ENCODE measurements at places on chromosomes 13 and 19.

GRCh38 chr13:73850104-73850873 lies 283.9 kb downstream of the KLF12 start:
- DNase-seq, result no peak

DNA sequence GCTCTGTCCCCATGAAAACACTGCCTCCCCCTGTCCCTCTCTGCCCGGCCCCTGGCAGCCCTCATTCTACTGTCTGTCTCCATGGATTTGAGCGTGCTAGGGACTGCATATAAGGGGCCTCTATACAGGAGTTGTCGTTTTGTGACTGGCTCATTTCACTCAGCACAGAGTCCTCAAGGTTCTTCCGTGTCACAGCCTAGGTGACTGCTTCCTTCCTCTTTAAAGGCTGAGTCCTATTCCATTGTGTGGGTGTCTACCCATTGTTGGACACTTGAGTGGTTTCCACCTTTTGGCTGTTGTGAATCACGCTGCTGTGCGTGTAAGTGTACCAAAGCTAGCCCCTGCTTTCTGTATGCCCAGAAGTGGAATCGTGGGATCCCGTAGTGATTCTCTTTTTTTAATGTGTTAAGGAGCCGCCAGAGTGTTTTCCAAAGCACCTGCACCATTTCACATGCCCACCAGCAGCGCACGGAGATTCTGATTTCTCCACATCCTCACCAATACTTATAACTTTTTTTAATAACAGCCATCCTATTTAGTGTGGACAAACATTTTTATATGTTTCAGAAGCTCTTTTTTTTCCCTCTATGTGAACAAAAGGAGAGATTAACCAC lies 116.7 kb downstream of the COL4A2 start:
- no peak for DNase-seq

GRCh38 chr13:70170689-70171088 lies 62.4 kb upstream of the KLHL1 start:
- DNase-seq, result no peak

DNA sequence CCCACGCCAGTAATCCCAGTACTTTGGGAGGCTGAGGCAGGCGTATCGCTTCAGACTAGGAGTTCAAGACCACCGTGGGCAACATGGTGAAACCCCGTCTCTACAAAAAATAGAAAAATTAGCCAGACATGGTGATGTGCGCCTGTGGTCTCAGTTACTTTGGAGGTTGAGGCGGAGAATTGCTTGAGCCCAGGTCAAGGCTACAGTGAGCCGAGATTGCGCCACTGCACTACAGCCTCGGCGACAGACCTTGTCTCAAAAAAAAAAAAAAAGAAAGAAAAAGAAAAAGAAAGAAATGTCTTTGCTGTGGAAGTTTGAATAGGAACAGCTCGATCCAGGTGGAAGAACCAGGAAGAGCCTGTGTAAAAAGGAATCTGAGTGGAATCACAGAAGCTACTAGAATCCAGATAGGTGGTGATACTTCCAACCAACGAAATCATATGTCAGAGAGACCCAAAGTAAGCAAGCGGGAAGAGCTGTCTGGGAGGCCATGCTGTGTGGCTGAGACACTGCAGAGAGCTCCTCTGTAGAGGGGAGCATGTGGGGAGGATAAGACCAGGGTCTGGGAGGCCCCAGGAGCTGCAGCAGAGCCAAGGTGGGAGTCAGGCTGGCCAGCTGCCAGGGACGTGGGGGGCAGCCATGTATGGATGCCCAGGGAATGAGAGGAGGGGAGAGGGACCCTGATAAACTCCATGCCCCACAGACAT lies 21.1 kb downstream of the LATS2 start:
- DNase-seq, result no peak

DNA sequence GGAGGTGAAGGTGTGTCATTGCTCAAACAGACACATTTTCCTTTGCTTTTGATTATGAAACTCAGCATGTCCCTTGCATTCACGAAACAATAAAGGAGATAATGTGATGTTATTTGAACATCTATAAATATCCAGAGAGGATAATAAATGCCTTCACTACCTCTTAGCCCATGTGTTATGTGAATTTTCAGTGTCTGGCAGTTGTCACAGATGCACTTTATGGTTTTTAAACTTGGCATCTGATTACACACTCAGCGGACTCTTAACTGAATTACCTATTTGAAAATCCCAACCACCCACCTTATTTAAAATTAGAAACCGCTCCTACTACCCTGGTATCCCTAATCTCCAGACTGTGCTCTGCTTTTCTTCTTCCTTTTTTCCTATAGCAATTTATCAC lies 254.2 kb downstream of the COG6 start:
- no peak for DNase-seq

GRCh38 chr13:21747456-21747855 lies 76.6 kb downstream of the FGF9 start:
- DNase-seq, result no peak

DNA sequence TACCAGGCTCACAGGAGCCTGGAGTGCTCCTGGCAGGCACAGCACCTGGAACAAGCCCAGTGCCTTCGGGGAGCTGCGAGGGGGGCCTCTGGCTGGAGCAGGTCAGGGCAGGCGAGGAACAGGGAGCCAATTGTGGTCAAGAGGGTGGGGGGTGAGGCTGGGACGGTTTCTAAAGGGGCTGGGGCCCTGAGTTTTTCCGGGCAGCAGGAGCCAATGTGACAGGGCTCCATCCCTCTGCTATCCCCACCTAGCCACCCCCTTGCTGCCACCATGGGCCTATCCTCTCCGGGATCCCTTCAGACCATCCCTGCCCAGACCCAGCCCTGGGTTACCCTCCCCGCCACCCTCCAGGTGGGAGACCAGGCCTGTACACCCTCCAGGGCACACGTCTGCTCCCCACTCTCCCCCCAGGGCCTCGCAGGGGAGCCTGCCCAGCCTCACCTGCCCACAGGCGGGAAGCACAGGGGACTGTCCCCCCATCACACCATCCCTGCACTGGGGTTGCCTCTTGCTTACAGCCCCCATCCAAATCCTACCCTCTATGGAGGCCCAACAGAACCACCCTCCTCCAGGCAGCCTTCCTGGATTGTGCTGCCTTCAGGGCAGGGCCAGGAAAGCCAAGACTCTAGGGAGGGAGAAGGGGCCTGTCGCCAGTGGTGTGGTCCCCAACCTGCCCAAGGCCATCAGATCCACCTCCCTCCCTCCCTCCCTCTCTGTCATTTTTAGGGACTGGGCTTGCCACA lies 121.0 kb downstream of the URI1 start:
- DNase-seq, result no peak

GRCh38 chr13:114323349-114323748 lies 9.0 kb downstream of the CHAMP1 start:
- DNase-seq, result no peak

- no peak for DNase-seq
Observed at GRCh38 chr13:75635828-75636435, at the start of gene LMO7. LMO7 (plus strand) TSS chr13:75636330; CDS start chr13:75636658, 328 bp downstream.

DNA sequence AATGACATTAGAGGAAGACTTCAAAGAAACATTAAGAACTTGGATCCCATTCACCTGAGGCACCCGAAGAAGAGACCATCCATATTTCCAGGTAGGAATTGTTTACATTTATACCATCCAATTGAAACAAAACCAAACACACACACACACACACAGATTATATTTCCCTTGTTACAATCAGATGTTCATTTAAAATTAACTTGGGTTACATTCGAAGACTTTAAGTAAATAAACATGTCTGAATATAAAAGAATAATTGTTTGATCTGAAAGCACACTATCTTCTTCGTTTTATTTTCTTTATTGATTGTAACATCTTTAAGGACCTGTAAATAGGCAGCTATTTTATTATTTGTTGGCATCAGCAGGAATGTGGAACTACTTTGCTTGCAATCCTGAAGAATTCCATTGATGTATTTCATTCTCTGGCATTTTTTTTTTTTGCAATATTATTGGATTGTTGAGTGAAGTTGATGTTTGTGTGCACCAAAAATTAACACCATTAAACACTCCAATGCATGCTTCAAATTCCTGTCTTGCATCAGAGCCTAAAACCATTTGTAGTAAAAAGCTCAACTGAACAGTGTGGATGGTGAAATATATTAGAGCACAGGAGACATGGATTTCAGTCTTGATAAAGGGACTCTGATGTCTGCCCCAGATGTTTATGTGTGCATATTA lies 85.3 kb upstream of the FRY start:
- no peak for DNase-seq

GRCh38 chr19:55672418-55672817 lies 2.6 kb upstream of the EPN1 start:
- no peak for DNase-seq

DNA sequence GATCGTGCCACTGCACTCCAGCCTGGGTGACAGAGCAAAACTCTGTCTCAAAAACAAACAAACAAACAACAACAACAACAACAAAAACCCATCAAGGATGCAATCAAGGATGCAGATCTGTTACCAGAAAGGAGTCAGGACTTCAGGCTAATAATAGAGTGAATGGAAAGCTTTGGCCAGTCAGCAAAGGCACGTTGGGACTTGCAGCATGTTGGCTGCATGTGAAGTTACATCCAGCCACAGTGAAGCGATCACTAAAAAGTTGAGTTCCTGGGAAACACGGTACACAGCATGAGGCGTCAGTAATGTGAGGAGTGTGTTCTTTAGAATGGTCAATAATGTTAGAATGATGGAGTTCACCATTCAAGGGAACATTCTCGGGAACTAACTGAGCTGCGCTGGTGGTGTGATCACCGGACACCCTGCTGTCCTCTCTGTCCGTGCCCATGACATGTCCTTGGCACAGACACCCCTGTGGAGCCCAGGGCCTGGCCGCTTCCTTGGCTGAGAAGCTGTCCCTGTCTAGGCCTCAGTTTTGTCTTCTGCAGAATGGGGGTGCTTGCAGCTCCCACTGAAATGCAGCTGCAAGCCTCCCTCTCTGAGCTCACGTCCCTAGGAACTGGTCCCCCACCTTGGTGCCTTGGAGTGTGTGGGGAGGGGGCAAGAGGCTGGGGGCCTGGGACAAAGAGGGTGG lies 2.3 kb upstream of the LGALS7B start:
- no peak for DNase-seq

GRCh38 chr13:110499621-110500281 lies 61.8 kb downstream of the RAB20 start:
- no peak for DNase-seq

- no peak for DNase-seq
Observed at GRCh38 chr13:93248627-93249047, 22.0 kb downstream of the GPC6 start.

DNA sequence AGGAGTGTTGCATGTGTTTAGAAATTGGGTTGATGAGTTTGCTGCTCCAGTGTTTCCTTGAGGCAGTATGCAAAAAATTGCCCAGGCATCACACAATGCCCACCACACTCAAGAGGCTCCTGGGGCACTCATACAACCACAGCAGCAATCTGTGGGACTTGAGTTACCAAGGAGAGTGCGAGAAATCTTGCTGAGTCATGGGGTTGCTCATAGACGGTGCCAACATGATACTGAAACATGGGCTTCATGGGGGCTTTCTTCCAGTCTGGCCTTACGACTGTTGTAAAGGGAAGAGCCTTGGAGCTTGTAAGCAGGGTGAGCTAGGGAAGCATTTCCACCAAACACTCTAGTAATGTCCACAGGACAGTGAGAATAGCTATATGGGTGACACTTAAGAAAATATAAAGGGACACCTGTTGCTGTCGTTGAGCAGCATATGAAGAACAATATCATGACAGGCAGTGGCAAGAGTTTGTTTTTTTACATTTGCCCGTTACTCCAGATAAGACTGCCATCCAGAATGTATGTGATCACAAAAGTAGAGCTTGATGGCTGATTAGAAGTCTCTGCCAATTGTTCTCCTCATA lies 1237.4 kb downstream of the UQCRFS1 start:
- no peak for DNase-seq

GRCh38 chr13:106337096-106337850 lies 198.2 kb downstream of the EFNB2 start:
- no peak for DNase-seq

GRCh38 chr13:80900561-80900960 lies 559.6 kb upstream of the SPRY2 start:
- DNase-seq, result no peak

- DNase-seq, result no peak
Observed at GRCh38 chr19:54633401-54633800, 3.1 kb downstream of the LILRB1 start.

DNA sequence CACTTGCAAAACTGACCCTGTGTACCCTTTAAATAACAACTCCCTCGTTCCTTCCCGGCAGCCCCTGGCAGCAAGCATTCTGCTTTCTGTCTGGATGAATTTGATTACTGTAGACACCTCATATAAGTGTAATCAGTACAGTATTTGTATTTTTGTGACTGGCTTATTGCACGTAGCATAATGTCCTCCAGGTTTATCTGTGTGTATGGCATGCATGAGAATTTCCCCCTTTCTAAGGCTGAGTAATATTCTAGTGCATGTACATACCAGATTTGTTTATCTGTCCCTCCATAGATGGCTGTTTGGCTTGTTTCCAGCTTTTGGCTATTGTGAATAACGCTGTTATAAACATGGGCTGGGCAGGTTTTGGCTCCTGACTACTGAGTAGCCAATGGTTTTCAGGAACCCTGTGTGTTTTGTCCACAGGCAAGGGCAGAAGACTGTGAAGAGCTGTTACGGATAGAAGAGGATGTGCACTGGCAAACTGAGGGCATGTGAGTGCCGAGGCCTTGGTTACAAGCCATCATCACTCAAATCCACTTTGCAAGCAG lies 98.0 kb downstream of the ESD start:
- no peak for DNase-seq

DNA sequence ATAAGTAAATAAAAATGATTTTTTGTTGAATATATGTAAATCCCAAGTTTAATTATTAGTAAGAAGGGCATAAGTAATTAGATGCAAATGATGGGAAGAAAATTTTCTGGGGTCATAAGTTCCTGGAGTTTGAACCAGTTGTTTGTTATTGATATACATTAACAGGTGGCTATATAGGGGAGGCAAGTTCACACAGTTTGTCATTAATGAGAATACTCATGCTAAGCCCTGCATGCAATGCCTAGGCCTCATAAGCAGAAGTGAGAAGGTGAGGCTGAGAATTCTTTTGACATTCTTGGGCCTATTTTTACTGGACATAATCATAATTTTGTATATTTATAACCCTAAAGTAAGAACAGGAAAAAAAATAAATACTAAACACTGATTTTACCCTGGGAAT lies 1210.7 kb upstream of the PCDH9 start:
- no peak for DNase-seq

DNA sequence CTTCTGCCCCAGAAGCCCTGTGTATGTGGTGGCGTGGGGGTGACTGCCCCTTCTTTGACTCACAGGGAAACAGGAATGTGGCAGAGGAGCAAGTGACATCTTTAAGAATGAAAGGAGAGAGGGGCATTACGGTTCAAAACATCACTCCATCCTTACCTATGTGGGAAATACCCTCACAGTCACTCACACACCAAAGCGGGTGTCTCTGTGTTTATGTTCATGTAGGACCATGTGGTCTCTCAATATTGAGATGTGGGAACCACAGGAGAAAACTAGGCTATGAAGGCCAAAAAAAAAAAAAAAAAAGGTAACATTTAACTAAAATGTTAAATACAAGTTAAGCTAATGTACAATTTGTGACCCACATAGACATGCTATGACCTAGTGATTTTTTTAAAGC lies 153.6 kb upstream of the GPR12 start:
- DNase-seq, result no peak

- no peak for DNase-seq
Observed at GRCh38 chr13:105116966-105117365, 1418.5 kb downstream of the EFNB2 start.
